ENCODE measurements at places on chromosomes 5 and 9. TPM values are rescaled to one million over a fixed set of nuclear protein-coding genes. Genes with fewer than 3 reads are reported as not detected.

GRCh38 chr5:153584126-153584959 is 93.9 kb downstream of the GRIA1 start:
- DNase-seq = no peak

DNA sequence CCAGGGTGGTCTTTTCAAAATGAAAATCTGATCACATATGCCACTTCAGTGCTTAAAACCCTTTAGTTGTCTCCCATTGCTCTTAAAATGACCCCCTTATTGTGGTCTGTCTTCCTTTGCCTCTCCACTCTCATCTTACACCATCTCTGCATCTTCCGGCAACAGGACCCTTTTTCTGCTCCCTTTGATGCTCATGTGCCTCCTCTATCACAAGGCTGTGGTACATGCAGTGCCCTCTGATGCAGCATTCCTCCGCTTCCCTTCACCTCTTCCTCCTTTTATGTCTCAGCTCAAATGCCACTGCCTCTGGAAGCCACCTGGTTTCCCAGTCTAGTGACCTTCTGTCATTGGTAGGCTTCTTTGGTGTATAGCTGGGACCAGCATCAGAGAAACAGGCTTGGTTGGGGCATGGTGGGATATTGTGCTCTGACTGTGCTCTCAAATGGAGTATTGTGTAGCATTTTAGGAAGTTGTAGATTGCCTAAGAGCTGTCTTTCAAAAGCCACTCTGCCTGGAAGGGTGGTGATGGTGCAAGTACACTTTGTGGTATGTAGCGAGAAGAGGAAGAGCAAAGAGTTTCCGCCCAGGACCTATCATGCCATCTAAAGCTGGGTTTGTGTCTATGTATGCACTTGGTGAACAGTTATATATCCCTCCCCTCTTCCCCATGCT is 28.1 kb downstream of the ARHGAP26 start:
- no peak for DNase-seq

Gene KCNMB1
- total RNA-seq = 0.16 TPM

- DNase-seq = no peak
Observed at GRCh38 chr5:170611449-170612090, 107.8 kb downstream of the KCNIP1 start.

Gene DAB2IP
- total RNA-seq = 11.9 TPM

DNA sequence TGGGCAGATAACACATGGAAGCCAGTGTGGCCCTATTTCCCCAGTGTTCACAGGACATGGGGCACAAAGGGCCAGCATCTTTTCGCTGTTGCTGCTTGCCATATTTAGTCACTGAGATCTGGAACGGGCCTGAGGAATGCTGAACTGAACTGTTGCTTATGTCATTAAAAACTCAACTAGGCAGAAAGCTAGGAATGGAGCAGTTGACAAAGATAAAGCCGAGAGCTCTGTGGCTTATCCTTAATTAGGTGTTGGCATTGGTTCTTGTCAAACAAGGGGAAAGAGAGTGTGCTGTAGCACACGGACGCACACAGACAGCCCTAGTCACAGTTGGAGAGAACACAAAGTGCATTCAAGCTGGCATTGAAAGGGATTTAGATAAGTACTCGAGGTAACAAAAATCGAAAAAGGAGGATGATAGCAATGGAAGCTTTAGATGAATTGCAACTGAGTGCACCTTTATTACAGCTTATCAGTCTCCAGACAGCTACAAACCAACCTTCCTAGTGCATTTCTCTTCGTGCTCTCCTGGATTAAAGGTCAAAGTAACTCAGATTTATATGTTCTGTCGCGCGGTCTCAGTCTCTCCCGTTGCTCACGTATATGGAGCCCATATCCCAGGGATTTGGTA is 450.2 kb upstream of the ZNF608 start:
- DNase-seq = no peak

- no peak for DNase-seq
Observed at GRCh38 chr5:54387659-54388232, 67.8 kb upstream of the HSPB3 start.

Gene IFNA2
- not detected for total RNA-seq

Gene PCDHGA9
- total RNA-seq = 11.9 TPM

DNA sequence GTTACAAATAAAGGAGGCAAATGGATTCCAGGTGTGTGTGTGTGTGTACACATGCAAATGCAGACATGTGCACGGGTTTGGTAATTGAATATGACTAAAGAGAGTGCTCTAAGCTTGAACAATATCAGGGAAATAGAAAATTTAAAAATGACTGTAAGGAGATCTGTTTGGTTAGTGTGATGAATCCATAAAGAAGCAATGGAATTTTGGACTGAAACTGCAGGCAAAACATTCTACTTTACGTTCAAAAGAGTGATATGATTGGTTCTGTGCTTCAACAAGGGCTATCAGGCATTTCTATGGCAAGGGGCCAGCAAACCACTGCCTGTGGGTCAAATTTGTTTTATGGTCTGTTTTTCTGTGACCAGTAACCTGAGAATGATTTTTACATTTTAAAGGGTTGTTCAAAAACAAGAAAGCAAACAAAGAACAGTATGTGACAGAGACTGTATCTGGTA is 332.8 kb upstream of the KLF9 start:
- DNase-seq = no peak
